ENCODE measurements at places on chromosomes 16 and 17. TPM values are rescaled to one million over a fixed set of nuclear protein-coding genes. Genes with fewer than 3 reads are reported as not detected.

GGT6 gene
- polyA plus RNA-seq = 63.9 TPM

UTS2R gene
- not detected for polyA plus RNA-seq

SPATA20 gene
- 67.0 TPM for polyA plus RNA-seq

APPBP2 gene
- 5.7 TPM for polyA plus RNA-seq

DNA sequence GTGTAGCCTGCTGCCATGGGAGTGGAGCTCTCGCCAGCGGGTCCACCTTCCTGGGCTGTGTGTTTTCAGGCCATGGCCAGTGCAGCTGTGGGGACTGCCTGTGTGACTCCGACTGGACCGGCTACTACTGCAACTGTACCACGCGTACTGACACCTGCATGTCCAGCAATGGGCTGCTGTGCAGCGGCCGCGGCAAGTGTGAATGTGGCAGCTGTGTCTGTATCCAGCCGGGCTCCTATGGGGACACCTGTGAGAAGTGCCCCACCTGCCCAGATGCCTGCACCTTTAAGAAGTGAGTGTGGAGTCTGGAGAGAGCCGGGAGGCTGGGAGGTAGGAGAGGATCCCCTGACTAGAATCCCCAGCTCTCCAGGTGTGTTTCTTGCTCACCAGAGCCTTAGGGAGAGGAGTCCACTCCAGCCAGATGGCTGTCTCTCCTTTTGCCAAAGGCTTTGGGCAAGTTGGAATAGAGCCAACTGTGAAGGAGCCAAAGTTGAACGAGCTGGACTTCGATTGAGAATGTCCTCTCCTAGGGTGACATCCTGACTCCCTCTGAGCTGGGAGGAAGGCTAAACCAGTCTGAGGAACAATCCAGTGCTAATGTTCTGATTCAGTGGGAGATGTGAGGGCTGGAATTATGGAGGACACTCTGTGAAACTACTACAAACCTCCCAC is 24.4 kb upstream of the EFCAB13 start:
- DNase-seq = no peak

- DNase-seq = peak; percentile 80
These were observed 1.0 kb downstream of the ORAI3 start for GRCh38 chr16:30949650-30950515.

GRCh38 chr17:69764146-69764545 is 310.9 kb upstream of the KCNJ16 start:
- DNase-seq = no peak

- no peak for DNase-seq
These were observed 76.1 kb downstream of the RAI1 start for GRCh38 chr17:17757391-17757791.

GRCh38 chr16:81505011-81505661 is 60.5 kb downstream of the CMIP start:
- DNase-seq = no peak

- no peak for DNase-seq
These were observed 84.0 kb upstream of the NOL11 start for GRCh38 chr17:67633751-67634211.

DNA sequence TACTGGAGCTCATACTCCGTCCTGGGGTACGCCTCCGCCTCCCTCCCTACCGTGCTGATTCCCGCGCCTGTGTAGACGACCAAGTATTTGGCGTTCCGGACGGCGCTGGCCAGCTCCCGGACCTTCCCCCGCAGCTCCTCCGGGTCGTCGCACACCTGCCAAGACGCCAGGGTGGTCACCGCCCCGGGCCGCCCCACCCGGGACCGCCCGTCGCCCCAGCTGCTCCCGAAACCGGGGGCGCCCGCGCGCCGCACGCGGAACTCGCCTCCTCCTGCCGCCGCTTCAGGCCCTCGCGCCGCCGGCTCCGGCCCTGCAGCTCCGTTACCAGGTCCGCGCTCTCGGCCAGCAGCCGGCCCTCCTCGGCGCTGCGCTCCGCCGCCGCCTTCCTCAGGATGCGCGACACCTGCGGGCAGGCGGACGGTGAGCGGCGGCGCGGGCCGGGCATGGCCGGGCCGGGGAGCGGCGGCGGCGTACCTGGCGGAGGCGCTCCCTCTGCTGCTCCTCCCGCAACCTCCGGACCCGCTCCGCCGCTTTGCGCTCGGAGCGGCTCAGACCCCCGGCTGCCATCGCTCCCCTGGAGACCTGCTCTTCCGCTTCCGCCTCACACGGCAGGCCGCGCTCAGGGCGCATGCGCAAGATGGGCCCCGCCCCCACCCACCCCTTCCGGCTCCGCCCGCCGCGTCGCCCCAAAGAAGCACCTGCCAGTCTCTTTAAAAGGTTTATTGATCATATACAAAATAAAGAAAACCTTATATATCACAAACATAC is at the start of gene SIRT7:
SIRT7 (minus strand) TSS at position 612 of the 768 bp plus-strand sequence; CDS start at position 567, 45 bp downstream.
- peak; percentile 85 for DNase-seq

DNA sequence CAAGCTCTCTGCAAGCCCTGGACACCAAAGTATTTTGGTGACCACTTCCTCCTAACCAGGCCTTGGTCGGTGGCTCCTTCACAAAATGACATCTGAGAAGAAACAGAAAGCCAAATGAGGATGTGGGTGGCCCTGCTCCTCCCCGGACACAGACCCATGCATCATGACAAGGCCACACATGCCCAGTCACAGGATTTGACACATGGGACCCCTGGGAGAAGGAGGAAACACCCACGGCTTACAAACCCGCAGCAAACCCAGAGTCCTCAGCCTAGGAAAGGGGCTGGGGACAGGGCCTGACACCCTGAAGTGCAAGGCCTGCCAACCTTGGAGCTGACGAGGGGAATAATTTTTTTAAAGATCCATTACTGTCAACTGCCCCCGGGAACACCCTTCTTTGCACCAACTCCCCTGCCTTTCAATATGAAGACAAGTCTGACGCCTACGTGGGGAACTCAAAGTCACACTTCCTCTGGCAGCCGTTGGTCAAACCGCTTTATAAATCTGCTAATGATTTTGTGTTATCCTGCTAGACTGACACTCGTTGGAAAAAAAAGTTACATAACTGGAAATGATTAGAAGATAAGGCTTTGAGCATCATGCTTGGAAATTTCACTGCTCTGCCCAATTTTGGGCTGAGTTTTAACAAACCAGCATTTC is 41.3 kb downstream of the GAS7 start:
- no peak for DNase-seq
